Transverse colon (tissue), 4 donors: ENCODE measurements at places on chromosomes 3 and 15. TPM values are rescaled to one million over a fixed set of nuclear protein-coding genes. Genes with fewer than 3 reads are reported as not detected.

The LSAMP gene
- total RNA-seq = 6.3 TPM

The SEMA4B gene
- total RNA-seq = 193 TPM

The NEK10 gene
- total RNA-seq = 1.9 TPM

The ACP3 gene
- 7.0 TPM for total RNA-seq

The ZPLD1 gene
- not detected for total RNA-seq

The DNAJA4 gene
- total RNA-seq = 69.9 TPM

The FSIP1 gene
- not detected for total RNA-seq

The SOX2 gene
- total RNA-seq = 3.2 TPM

The FEZF2 gene
- not detected for total RNA-seq

The SLC15A2 gene
- total RNA-seq = 2.2 TPM

The P2RY13 gene
- 1.4 TPM for total RNA-seq

The ADAMTS17 gene
- total RNA-seq = 17.6 TPM

The TF gene
- not detected for total RNA-seq

The NR2E3 gene
- 0.55 TPM for total RNA-seq

The LRRFIP2 gene
- total RNA-seq = 136 TPM

The LRRC34 gene
- total RNA-seq = 1.3 TPM

The CA12 gene
- total RNA-seq = 364 TPM

The SCN5A gene
- total RNA-seq = not detected

The SERPINI1 gene
- total RNA-seq = 1.5 TPM

The GUCA1C gene
- not detected for total RNA-seq
